Stomach (tissue), 19 donors: ENCODE measurements at places on chromosomes 7 and 10. TPM values are rescaled to one million over a fixed set of nuclear protein-coding genes. Genes with fewer than 3 reads are reported as not detected.

DNA sequence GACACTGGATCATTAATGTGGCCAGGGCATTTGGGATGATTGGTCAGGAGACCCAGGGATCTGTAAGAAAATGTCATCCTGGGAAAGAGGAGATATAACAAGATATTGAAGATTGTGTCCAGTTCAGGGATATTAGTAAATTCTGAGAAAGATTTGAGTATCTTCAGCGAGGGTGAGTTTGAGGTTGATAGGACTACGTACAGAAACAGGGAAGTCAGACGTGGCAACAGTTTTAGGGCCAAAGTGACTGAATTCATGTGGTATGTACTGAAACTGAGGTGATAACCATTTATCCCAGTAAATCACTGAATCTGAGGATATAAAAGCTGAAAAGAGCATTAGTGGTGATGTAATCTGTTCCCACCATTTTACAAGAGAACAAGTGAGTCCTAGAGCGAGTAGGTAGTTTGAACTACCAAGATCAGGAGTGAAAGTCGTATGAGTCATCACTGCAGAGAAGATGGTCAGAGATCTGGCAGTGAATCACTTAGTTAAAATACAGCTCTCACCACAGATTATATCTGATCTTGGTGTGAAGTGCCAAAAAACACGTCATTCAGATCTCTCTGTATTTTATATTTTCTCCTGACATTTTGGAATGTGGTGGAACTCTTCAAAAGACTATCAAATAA is 220.5 kb downstream of the CDK14 start:
- DNase-seq, result peak; percentile 14

GRCh38 chr10:131204406-131205152 is 106.9 kb downstream of the TCERG1L start:
- no peak for DNase-seq

AEBP1 gene
- 59.8 TPM for total RNA-seq

PPP1R9A gene
- 16.9 TPM for total RNA-seq

OPALIN gene
- total RNA-seq, result not detected

AP5Z1 gene
- total RNA-seq, result 140 TPM

GRCh38 chr7:112079673-112080072 is 126.5 kb downstream of the DOCK4 start:
- DNase-seq, result no peak

DNA sequence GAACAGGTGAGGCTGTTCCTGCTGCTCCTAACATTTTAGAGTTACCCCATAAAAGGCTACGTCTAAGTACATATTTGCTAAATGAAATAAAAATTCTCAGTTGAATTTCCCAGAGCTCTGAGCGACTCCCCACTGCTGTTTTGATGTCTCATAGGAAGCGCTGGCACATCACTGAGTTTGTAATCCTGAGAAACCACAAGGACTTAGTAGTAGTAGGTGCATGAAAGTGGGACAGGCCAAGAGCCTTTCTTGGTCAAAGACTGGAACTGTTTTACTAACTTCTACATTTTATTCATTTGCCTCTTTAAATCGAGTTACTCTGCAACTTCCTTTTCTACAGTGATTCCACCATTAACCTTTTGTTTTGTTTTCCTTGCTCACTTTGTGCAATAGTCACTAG is 85.9 kb downstream of the XPNPEP1 start:
- DNase-seq, result no peak

GRCh38 chr7:20653636-20654035 is 38.2 kb downstream of the ABCB5 start:
- no peak for DNase-seq

DNA sequence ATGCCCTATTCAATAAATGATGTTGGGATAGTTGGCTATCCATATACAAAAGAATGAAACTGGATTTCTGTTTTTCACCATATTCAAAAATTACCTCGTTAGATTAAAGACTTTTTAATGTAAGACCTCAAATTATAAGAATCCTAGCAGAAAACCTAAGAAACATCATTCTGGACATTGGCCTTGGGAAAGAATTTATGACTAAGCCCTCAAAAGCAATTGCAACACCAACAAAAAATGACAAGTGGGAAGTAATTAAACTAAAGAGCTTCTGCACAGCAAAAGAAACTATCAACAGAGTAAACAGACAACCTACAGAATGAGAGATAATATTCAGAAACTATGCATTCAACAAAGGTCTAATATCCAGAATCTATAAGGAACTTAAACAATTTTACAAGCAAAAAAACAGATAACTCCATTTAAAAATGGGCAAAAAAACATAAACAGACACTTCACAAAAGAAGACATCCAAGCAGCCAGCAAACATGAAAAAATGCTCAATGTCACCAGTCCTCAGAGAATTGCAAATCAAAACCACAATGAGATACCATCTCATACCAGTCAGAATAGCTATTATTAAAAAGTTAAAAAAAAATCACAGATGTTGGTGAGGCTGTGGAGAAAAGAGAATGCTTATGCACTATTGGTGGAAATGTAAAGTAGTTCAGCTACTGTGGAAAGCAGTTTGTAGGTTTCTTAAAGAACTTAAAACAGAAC is 309.8 kb downstream of the AHR start:
- no peak for DNase-seq

DNA sequence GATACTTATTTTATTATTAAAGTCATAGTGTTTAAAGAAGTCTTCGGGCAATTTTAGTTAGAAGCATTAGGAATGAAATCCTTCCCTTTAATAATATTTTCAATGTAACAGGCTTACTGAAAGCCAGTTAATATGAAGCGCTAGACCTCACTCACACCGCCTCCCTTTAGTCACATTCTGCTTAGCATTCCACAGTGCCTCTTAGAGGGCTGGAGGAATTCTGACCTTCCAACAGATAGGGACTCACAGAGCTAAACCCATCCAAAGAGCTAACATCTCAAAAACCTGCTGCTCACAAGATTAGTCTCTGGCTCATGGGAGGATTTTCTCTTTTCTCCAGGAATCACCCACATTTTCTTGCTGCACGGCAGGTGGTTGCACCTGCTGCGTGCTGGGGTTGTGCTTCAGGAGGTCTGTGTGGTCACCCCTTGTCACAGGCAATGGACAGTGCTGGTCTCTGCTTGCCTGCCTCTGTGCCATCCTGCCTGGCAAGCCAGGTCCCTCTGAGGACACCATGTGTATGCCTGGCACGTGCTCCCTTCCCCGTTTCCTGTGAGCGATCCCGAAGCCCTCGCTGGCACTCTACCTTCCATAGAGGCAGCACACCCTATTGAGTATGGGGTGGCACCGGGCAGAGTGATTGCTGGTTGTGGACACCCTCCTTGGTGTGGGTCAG is 91.8 kb downstream of the KLF6 start:
- no peak for DNase-seq

DNA sequence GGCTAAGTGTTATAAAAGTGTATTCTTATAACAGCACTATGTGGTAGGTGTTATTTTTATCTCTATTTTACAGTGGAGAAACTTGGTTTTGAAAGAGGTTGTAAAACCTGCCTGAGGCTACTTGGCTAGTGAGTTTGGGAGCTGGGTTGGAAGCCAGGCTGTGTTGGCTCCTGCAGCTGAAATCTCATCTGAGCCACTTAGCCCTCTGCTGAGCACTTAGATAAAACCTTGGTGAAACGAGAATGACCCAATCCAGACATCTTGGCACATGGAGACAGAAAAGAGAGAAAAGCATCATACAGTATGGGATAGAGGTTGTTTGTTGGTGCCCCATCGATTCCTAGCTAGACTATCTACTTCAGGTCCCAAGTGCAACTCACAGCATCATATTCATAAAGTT is 37.4 kb downstream of the BLNK start:
- DNase-seq, result no peak

CDHR3 gene
- 1.2 TPM for total RNA-seq

GRCh38 chr10:111824128-111824527 is 359.4 kb downstream of the GPAM start:
- DNase-seq, result no peak

DNA sequence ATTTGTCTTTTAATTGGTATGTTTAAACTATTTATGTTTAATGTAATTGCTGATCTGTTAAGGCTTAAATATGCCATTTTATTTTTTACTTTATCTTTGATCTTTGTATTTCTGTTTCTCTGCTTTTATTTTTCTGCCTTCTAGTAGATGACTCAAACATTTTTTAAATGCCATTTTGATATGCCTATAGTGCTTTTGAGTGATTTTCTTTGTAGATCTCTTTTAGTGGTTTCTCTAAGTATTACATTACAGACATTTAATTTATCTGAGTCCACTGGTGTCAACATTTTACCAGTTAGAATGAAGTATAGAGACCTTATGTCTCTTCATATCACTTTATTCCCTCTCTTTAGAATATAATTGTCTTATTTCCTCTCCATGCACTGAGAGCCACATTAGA is 32.7 kb downstream of the IL6 start:
- DNase-seq, result no peak

SFXN2 gene
- 8.7 TPM for total RNA-seq

GRCh38 chr10:106380706-106381105 is 783.8 kb downstream of the SORCS1 start:
- no peak for DNase-seq

CRHR2 gene
- not detected for total RNA-seq

PIP gene
- total RNA-seq, result not detected

ASB10 gene
- total RNA-seq, result not detected

DNA sequence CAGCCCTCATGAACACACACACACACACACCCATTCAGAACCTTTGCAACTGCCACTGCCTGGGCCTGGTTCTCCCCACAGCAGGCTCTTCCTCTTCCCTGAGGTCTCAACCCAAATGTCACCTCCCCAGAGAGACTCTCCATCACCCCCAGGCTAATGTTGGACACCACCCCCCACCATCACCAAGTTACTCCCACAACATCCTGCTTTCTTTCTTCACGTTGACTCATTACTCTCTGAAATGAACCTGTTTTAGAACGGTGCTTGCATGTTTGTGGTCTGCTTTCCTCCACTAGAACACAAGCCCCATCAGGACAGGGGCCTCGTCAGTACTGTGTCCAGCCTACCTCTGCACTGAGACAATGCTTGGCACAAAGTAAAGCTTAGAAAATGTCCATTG is 16.0 kb downstream of the AFAP1L2 start:
- no peak for DNase-seq

- DNase-seq, result peak; percentile 56
Measured at GRCh38 chr7:101243646-101244374, 1.1 kb downstream of the FIS1 start.
